ENCODE measurements at places on chromosomes 5 and 9. TPM values are rescaled to one million over a fixed set of nuclear protein-coding genes. Genes with fewer than 3 reads are reported as not detected.

GRCh38 chr5:37174928-37175327, 74.2 kb downstream of the CPLANE1 start:
- DNase-seq = no peak
- no peak overlapping the region for H3K4me3 ChIP-seq
- H3K36me3 ChIP-seq = peaks cover 3% of the 10 kb centered on the region
- H3K27ac ChIP-seq = no peak overlapping the region

Gene ARID3C
- total RNA-seq = not detected

Gene LMX1B
- total RNA-seq = 6.9 TPM

Gene PCDHGA10
- total RNA-seq = 18.4 TPM

DNA sequence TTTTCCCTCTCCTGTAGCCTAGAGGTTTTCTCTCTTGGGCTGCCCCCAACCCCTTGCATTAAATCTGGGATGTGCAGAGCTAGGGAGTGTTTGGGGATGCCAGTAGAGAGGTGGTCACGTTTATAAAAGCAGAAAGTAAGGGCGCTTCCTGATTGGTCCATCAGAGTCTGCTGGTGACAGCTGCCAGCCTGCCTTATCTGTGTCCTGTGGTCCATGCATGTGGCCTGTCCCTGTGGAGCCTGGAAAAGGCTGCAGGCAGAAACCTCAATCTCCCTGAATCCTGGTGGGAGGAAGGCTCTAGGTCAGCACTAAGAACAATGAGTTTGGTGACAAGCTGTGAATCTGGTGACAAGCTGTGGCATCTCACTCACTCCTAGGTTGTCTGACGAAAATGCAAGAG, 42.2 kb downstream of the ARHGEF37 start:
- no peak overlapping the region for H3K27ac ChIP-seq
- H3K4me1 ChIP-seq = peaks cover 5% of the 10 kb centered on the region
- H3K27me3 ChIP-seq = no peaks in the 10 kb centered on the region
- no peaks in the 10 kb centered on the region for H3K36me3 ChIP-seq

DNA sequence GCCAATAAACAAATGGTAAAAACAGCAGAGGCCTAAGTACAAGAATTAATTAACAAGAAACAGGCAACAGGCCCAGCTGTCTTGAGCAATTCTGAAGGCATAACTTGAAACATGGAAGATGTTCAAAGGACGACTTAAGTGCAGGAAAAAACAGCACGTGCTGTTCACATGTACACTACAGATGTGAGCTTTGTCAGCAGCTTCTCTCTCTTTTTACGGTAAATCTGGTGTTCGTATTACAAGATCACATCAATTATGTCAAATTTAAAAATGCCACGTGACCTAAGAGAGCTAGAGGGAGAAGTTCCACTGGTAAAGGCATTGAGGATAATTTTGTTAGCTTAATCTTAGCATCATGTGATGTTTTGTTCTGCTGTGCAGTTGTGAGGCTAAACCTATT, 281.1 kb downstream of the PSAT1 start:
- no peak overlapping the region for H3K27ac ChIP-seq
- no peaks in the 10 kb centered on the region for H3K36me3 ChIP-seq
- H3K4me3 ChIP-seq = no peak overlapping the region
- H3K4me1 ChIP-seq = peaks cover 22% of the 10 kb centered on the region

- no peak overlapping the region for H3K27ac ChIP-seq
- peaks cover 34% of the 10 kb centered on the region for H3K27me3 ChIP-seq
- no peak for DNase-seq
- H3K4me1 ChIP-seq = peaks cover 6% of the 10 kb centered on the region
Observed at GRCh38 chr5:64497386-64497785, 8.4 kb upstream of the RGS7BP start.

Gene LEAP2
- 2.9 TPM for total RNA-seq

DNA sequence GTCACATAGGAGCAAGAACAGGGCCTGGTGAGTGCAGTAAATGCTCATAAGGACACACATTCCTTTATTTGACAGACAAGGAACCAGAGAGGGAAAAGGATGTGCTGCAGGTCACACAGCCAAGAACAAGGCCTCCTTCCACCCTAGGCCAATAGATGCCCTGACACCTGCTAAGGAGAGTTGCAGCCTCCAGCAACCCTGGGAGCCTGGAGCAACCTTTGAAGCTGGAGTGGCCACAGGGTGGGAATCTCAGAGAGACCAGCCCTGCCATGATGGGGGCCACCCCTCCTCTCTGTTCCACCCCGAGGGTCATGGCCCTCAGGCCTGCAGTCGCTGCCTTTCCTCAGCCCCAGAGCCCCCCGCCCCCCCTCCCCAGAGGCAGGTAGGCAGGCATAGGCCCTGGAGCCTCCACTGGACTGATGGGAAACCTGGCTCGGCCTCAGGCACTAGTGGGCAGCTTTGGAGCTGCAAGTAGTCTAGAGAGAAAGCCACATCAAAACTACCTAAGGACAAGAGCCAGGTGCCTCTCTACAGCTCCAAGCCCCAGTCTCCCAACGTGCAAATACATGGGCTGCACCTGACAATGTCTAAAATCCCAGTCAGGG, 116.1 kb upstream of the SPOCK1 start:
- H3K27me3 ChIP-seq = no peaks in the 10 kb centered on the region
- H3K4me3 ChIP-seq = no peak overlapping the region
- DNase-seq = no peak
- no peaks in the 10 kb centered on the region for H3K36me3 ChIP-seq

DNA sequence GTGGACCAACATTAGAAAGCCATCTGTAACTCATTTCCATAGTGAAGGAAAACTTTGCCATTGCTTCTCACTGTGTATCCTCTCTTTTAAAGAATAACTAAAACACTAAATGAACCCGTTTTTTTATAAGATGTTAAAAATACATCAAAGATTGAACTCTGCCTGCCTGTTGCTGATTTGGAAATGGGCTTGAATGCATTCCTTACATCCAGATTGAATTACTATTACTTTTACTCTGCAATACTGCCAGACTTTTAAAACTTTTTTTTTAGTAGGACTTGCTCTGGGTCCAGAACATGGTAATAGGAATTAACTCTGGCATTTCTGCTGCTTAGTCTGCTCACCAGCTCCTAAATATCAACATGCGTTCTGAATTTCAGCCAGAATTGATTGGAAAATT, 176.8 kb upstream of the PAPPA start:
- H3K4me1 ChIP-seq = peaks cover 4% of the 10 kb centered on the region
- no peak overlapping the region for H3K4me3 ChIP-seq
- H3K27ac ChIP-seq = no peak overlapping the region
- no peak for DNase-seq

Gene SYNPO
- 1.5 TPM for total RNA-seq

DNA sequence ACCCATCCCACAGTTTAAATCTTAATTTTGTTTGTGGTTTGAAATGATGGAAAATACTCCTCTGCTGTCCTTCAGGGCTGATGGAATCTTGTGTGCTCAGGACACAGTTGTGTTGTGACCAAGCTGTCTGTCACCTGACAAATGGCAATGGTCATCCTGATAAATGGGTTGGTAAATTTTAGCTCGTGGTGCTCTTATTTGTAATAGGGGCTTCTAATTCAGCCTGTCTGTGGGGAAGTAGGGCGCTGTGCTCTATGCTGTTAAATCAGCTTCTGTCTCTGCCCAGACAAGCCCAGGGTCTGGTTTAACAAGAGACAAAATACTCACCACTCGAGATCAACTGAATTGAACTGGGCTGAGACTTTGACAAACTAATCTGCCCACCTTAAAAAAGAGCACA, 4.5 kb downstream of the LRRTM2 start:
- H3K36me3 ChIP-seq = no peaks in the 10 kb centered on the region
- H3K27me3 ChIP-seq = no peaks in the 10 kb centered on the region
- H3K4me1 ChIP-seq = peaks cover 72% of the 10 kb centered on the region
- peak overlapping the region; percentile 45 for H3K27ac ChIP-seq
- no peak for DNase-seq

Gene PAEP
- not detected for total RNA-seq

Gene CYLC2
- total RNA-seq = not detected
